IPS DF 6.9 (cell line): ENCODE measurements at places on chromosomes 1 and 21.

DNA sequence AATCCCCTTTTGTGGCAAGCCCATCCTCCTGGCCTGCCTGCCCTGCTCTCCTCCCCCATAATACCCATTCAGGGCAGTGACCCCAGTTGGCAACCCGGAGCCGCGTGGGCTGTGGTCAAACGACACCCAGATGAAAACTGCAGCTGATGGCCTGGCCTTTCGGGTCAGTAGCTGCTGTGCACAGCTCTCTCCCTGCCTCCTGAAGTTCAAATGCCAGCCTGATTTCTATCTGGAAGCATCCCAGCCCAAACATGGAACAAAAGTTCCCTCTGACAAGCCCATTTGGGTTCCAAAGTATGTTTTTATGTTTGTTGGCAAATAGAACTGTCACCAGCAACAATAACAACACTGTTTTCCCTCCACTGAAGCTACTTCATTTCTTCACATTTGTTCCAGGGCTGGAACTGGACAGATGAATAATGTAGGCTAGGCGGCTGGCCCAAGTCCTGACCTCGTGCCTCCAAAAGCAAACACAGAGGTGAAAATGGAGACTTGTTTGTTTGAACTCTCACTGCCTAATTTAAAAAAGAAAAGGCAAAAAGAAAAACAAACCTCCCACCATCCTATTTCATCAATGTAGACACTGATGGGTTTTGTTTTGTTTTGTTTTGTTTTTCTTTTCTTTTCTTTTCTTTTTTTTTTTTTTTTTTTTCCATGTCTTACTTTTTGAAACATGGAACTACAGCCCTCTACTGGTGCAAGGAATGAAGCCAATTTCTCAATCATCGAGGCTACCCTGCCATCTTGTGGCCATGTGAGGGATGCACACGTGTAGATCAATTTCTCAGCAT is 179.0 kb downstream of the ADSS2 start:
- peak; percentile 74 for DNase-seq

DNA sequence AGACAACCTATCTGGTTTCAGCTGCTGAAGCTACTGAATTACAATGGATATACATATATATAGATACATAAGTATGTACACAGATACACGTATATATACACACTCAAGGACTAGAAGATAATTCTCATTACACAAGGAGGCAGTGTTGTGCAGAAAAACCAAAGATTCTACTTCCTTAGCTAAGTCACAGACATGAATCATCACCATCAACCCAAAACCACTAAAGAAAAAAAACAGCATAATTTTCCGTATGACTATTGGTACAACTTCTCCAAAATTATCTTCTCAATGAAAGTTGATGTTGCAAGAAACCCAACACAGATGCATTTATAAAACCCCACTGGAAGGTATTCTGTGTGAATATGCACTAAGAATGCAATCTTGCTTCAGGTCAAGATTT is 36.8 kb upstream of the RPF1 start:
- no peak for DNase-seq

DNA sequence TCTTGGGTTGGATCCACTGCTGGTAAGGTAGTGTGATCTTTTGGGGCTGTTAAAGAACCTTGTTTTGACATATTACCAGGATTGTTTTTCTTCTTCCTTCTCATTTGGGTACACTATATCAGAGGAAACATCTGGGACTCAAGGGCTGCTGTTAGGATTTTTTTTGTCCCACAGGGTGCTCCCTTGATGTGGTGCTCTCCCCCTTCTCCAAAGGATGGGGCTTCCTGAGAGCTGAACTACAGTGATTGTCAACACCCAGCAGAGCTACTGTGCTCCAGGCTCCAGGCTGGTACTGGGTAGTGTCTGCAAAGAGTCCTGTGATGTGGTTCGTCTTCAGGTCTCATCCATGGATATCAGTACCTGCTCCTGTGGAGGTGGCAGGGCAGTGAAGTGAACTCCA is 20.6 kb downstream of the IFI16 start:
- DNase-seq: no peak

DNA sequence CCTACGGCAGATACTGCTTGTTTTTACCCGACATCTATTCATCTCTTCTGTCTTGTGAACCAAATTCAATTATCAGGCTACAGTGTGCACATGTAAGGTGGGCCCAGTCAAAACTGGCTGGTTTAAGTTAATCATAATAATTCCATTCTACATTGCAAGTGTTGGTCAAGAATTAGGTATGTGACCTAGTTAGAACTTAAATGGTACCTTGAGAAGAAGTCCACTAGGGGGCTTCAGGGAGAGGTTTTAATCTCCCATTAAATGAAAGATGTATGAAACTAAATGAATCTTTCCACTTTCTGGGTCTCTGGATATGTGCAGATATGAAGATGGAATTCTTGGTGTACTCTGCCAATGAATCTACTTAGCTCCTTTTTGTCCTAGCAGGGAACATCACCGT is 187.1 kb downstream of the CDC42BPA start:
- no peak for DNase-seq

GRCh38 chr1:152107984-152108881 is 7.0 kb downstream of the TCHH start:
- no peak for DNase-seq

DNA sequence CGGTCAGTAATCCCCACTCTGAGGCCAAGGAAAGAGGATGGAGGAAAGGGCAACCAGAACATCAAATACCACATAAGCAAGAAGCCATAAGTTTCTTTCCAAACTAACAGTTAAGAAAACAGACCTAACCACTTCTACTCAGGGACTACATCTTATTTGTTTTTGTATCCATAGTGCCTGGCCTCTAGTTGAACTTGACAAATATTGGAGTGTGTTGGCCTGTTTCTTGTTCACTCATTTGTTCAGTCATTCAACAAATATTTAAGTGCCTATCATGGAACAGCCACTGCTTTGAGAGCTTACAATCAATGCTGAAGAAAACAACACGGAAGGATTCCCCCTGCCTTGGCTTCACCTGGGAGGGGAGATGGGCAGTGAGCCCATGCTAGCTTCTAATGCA is 69.7 kb downstream of the ST6GALNAC3 start:
- no peak for DNase-seq

GRCh38 chr1:85838238-85838637 is 130.0 kb upstream of the ZNHIT6 start:
- no peak for DNase-seq

DNA sequence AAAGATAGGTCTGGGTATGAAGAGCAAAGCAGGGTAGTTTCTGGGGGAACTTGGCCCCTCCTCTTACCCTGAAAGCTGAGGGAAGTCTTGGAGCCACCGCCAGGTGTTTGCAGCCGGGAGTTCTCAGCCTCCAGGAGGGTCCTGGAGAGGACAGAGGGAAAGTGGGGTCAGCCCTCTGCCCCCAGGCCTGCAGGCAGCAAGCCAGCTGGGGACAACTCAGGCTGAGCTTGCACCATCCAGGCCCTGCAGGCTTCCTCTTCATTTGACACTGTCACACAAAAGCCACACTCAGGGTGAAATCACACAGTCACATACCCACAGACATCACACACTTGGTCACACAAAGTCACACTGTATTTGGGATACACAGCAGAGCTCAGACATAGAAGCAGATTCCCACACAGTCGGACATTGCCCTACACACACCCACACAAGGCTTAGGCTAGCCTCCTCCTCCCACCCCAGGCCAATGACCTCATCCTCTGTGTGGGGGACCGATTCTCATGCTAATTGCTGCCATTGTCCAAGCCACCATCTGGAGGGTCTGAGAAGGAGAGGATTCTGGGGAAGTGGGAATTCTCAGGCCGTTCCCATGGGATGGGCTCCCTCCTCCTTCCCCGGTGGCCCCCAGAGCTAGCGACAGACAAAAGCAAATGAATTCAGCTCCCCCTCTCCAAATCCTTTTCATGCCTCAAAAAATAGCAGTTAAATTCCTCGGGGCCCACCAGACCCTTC is 3.7 kb downstream of the NES start:
- peak; percentile 97 for DNase-seq

GRCh38 chr1:243725075-243725474 is 125.0 kb downstream of the AKT3 start:
- no peak for DNase-seq

DNA sequence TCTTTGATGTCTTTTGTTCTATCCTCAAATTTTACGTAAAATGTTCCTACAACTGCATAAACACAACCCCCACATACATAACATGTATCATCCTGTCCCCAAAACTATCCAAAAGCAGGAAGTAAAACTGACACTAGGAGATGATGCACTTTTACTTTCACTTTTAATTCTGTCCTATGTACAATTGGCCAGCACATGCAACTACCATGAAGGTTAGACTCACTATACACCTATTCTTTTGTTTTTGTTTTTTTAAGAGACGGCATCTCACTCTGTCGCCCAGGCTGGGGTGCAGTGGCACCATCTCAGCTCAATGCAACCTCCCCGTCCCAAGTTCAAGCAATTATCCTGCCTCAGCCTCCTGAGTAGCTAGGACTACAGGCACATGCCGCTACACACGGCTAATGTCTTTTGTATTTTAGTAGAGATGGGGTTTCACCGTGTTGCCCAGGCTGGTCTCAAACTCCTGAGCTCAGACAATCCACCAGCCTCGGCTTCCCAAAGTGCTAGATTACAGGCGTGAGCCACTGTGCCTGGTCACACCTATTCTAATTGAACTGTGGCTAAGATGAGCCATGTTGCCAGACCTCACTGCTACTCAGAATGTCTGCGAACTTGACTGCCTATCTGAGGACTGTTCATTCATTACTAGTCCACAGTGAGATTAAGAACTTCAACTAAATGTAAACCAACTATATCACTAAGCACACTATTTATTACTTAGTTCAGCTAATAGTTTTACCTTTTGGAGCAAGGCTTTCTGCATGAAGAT is 48.0 kb downstream of the TOR3A start:
- DNase-seq: no peak

DNA sequence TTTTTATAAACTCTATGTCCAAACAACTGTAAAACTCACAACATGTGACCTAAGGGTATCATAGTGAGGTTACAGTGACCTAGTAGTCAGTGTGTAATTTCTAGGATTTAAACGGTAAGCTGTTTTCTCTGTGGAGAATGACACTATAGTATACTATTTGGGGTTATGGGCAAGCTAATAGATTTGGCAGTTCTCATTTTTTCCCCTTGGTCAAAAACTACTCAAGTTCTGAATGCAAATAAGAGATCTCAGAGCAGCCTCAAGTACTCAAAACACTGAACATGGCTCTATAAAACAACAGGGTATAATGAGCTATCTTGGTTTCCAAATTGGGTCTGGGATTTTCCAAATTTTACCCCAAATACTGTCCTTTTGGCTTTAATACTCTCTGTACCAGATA is 88.5 kb upstream of the HMCN1 start:
- no peak for DNase-seq

DNA sequence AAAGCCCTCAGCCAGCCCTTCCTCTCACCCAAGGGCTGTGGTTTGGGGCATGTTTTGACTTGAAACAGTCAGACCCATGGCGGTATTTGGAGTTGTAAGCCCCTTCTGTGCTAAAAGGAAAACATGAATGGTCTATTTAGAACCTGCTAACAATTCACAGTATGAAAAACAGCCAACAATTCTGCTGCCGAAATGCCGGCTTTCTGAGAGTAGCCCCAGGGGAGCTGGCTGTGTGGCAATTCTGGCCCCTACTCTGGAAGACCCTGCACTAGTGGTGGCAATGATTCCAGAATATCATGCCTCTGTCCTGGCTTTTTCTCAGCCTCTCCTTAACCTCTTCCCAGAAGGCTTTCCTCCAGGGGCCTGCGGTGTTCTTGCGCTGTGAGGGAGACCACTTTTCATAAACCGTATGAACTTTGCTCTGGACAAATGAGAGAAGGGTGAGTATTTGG is 118.7 kb downstream of the EDEM3 start:
- no peak for DNase-seq

DNA sequence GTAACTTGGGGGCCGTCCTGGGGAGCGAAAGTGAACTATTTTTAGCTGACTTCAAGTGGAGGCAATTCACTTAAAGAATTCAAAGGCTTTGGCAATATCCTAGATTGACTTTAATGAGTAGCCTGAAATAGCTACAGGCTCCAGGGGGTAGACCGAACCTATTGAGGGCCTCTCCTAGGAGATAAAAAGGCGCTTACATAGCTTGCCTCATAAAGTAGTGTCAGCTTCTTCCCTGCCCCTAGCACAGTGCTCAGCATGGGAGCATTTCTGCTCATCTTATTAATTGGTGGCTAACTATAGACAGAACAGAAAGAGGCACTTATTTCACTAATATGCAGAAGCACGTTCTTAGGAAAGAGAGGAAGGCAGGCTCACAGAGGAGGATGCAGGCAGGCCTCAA is 12.3 kb upstream of the CTNNBIP1 start:
- no peak for DNase-seq

- peak; percentile 29 for DNase-seq
Observed at GRCh38 chr21:18499761-18500376, 96.3 kb upstream of the TMPRSS15 start.

- no peak for DNase-seq
Observed at GRCh38 chr1:95169548-95169947, 52.4 kb downstream of the TLCD4 start.

- DNase-seq: no peak
Observed at GRCh38 chr1:4284976-4285375, 369.4 kb upstream of the AJAP1 start.

- DNase-seq: no peak
Observed at GRCh38 chr1:54698346-54698745, 17.3 kb upstream of the TTC4 start.

DNA sequence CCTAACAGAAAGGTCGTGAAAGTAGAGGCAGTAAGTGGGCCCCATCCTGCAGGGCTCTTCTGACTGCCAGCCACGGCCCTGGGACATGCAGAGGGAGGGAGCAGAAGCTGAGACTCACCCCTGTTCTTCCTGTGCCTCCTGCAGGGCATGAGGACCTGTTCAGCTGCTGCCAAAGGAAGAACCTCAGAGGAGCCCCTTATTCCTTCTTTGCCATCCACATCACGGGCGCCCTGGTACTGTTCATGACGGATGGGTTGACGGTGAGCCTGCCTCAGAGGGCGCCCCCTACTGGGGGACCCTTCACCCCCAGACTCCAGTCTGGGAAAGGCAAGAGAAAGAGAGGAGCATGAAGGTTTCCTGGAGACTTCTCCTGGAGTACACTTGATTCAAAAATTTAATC is 47.1 kb downstream of the ELK4 start:
- DNase-seq: no peak

- no peak for DNase-seq
Observed at GRCh38 chr1:228818928-228819630, 83.8 kb downstream of the RHOU start.

- DNase-seq: no peak
Observed at GRCh38 chr1:208852911-208853310, 608.7 kb upstream of the PLXNA2 start.

DNA sequence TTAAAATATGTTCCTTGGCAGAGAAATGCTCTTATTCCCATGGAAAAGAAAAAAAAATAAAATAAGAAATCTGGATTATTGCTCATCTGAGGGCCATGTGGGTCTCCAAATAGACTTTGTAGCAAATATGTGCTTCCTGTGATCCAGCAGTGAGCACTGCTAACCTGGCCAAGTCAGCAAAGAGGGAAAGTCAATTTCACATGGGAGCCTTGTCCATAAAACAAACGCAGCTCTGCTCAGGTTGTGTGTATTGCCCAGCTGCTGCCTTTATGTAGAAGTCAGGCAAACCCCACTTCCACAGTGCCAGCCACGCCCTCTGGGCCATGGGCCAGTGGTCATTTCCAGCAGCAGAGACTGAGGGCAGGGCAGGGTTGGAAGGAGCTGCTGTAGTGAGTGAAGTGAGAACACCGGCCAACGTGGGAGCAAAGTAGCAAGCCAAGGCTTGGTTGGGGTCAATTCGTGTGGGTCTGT is 174.3 kb downstream of the LYPLAL1 start:
- no peak for DNase-seq
